ENCODE measurements at places on chromosomes 11 and 22.

GRCh38 chr11:70790671-70791300, 392.5 kb downstream of the CTTN start:
- DNase-seq: no peak

- no peak for DNase-seq
These were observed 78.3 kb upstream of the SHISAL1 start for GRCh38 chr22:44391015-44391414.

DNA sequence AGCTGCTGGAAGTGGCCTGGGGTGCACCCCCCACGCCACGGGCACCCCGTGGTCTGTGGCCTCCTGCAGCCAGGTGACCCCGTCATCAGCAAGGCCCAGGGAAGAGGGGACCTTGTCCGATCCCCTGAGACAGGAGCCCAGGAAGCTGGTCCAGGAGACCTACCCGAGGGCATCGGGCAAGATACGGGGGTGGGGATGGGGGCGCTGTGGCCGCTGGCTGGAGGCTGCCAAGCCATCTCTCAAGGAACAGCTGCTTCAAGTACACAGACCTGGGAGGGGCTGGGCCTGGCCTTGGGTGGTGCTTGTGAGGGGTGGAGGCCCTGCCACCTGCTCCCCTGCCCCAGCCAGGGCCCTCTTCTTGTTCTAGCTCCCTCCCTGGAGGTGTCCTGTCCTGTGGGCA, 1272.1 kb downstream of the BRD1 start:
- DNase-seq: no peak

GRCh38 chr11:108224911-108225786, 2.3 kb downstream of the ATM start:
- no peak for DNase-seq

GRCh38 chr11:11312738-11313137, 40.3 kb downstream of the CSNK2A3 start:
- no peak for DNase-seq

GRCh38 chr11:126438272-126438671, 82.8 kb downstream of the ST3GAL4 start:
- DNase-seq: no peak

GRCh38 chr11:17923217-17923616, 89.6 kb downstream of the SERGEF start:
- DNase-seq: no peak

- DNase-seq: no peak
These were observed 27.9 kb downstream of the SMIM38 start for GRCh38 chr11:69183613-69184012.

DNA sequence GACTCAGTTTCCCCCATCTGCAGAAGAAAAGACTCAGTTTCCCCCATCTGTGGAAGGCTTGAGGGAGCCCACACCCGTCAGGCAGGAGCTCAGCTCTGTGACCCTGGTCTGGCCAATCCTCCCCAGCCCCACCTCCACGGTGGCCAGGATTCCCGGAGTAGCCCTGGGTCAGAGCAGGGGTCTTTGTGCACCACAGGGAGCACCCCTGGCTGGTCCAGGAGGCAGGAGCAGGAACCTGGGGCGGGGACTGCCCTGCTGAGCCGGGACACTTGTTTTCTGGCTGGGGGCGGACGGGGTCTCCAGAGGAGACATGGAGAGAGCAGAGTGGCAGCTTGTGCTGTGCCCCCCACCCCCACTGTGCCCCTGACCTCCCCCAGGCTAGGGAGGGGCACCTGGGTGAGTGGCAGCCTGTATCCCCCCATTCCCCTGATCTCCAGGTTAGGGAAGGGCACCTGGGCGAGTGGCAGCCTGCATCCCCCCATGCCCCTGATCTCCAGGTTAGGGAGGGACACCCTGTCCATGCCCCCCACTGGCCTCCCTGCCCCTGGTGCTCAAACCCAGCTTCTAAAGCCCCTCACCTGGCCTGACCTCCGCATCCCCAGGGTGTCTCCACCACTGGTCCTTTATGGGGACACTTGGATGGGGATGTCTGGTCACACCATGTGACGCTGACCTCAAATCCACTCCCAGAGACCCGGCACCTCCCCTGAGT, 18.8 kb downstream of the IL17REL start:
- DNase-seq: no peak

DNA sequence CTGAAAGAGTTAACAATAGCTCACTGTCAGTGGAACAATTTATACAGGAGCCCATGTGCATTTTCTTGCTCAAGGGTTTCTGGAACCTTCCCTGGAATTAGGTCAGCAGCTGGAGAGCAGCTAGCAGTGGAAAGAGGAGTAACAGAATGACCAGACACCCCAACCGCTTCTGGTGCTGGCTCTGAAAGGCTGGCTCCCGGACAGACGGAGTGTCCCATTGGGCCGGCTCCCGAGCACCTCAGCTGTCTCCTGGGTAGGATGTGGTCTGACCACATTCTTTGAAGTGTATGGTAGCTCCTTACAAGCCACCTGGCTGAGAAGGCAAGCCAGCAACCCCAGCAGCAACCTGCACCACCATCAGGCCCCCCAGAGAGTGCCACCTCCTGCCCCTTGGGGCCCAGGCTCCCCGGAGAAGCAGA, 44.7 kb downstream of the ABTB2 start:
- DNase-seq: no peak

DNA sequence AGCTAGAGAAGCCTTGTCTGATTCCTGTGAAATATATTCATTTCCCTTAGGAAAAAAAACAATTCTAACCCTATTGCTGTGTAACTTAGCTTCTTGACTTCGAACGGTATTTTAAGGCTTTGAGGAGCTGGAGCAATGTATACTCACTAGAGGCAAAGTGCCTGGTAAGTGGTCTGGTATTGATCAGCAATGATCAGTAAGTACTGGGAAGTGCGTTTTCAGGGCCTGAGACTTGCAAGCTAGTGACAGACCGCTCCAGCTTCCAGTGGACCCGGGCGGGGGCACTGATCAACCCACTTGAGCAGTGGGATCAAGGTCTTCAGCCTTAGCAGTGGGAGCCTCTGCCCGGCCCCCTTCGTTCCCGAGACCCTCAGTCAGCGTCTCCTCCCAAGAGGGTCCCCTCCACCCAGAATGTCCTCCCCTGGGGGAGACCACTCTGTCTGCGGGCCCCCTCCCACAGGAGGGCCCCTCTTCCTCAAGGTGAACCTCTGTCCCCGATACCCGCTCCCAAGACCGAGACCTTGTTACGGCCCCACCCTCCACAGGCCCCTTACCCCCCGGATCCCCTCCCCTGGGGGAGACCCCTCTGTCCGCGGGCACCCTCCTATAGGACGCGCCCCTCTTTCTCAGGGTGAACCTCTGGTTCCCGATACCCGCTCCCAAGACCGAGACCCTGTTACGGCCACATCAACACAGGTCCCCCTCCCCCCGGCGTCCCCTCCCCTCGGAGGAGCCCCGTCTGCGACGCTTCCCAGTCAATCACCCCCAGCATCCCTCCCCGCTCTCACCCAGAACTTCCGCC, 452 bp upstream of the ATXN10 start:
- no peak for DNase-seq

DNA sequence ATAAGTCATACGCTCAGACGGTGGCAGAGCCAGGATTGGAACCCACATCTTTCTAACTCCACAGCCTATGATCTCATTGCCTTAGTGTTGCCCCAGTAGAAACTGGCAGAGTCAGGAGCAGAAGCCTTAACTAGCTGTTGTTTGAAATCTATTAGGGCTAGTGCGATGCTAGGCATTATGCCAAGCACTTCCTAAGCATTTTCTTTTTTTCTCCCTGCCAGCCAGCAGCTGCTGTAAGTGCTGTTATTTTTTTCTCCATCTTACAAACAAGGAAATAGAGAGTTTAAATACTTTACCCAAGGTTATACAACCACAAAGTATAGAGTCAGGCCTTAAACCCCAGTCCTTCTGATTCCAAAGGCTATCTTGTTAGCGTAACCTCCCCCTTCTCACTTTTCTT, 161.0 kb upstream of the SORL1-AS1 start:
- no peak for DNase-seq

GRCh38 chr11:8913961-8914660, 3.1 kb downstream of the AKIP1 start:
- no peak for DNase-seq
